ENCODE measurements at places on chromosomes 2 and 18. TPM values are rescaled to one million over a fixed set of nuclear protein-coding genes. Genes with fewer than 3 reads are reported as not detected.

DNA sequence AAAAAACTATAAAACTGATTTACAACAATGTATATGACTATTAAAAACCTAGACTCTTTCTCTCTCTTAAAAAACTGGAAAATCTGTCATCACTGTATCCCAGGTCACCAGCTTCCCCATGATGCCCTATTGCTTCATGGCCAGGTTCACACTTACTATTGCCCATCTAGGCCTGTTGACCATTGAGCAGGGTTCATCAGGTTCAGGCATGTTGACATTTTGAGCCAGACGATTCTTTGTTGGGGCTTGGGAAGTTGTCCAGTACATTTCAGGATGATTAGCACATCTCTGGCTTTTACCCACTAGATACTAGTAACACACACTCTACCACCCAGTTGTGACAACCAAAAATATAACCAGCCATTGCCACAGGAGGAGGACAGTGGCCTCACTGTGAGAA lies 26.9 kb upstream of the RAB27B start:
- DNase-seq: no peak

DNA sequence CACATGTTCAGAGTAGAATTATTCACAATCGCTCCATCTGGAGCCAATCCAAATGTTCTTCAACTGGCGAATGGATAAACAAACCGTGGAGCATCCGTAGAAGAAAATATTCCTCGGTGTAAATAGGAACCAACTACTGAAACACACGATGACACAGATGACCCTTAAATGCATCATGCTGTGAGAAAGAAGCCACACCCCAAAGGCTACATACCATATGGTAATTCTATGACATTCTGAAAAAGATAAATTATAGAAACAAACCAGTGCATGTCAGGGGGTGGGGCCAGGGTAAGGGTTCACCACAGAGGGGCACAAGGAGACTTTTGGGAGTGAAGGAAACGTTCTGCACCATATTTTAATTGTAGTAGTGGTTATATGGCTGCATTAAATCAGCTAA lies 312.2 kb upstream of the SMIM21 start:
- no peak for DNase-seq

DNA sequence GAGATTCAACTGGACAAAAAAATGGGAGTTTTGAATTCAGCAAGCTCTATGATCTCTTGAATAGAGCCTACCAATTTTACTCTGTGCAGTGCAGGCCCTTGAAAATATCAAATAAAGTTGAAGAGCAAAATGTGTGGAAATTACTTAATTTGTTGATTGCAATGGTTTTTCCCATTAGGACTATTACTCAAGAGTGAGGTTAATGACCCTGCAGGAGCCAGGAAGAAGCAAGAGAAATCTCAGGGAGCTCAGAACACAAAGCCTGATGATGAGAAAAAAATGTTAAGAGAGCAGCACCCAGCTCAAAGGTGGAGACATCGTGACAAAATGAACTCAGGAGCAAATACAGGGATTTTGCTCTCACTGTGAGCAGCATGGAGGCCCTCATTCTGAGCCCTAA lies 337.6 kb upstream of the TRIB2 start:
- DNase-seq: no peak

GRCh38 chr18:24809173-24809950 lies 348.9 kb downstream of the HRH4 start:
- DNase-seq: no peak

DNA sequence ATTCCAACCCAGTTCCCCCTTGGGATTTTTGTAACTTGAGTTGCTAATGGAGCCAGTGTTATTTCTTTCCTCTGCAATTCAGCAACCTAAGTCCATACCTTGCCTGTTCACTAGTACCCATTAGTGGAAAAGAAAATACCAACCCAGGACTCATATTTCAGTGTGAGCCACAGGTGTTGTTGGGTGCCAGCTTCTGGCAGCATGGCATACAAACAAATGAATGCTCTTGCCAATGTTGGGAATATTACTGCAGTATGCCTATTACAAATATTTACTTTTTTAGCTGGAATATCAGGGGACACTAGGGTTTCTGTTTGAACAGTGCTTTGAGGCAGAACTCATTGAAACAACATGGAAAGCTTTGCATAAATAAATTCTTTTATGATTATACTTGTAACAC lies 130.2 kb downstream of the NCKAP5 start:
- no peak for DNase-seq

DNA sequence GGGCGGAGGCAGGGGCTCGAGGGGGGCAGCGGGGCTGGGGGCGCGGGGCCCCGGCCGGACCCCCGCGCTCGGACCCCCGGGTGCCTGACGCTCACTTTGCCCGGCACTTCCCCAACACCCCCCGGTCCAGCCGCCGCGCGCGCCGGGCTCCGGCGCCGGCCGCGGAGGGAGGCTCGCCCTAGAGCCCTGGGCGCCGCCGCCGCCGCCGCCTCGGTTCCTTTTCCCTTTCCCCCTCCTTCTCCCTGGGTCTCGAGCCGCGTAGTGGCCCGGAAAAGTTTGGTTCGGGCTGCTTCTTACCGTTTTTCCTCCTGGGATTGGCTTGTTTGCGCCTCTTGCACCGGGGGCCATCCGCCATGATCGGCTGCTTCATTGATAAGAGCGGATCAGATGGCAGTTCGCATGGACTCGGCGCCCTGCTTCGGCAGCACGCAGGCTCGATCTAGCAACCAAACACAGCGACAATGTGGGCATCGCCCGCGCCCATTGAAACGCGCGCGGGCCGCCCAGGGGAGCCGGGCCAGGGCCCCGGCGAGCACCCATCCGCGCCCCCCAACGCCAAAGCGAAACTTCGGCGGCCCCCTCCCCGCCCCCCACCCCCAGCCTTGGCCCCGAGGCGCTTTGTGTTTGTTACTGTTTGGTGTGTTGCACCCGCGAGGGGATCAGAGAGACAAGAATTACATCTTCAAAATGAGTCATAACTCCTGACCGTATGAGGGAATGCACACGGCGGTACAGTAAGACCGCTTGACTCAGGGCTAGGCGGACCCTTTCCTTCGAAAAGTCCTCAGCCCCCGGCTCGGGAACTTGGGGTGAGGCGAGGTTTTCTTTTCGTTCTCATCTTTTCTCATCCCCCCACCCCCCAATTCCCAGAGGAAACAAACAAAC lies 2.7 kb downstream of the ZEB2 start:
- DNase-seq: peak; percentile 26

DNA sequence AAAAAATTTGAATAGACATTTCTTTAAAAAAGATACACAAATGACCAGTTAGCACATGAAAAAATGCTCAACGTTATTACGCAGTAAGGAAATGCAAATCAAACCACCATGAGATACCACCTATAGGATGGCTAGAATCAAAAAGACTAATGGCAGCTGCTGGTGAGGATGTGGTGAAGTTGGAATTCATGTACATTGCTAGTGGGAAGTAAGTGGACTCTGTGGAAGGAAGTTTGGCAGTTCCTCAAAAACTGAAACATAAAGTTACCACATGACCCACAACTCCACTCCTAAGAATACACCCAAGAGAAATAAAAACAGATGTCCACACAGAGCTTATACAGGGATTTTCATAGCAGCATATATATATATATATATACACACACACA lies 51.2 kb downstream of the MBP start:
- DNase-seq: no peak

- DNase-seq: no peak
Observed at GRCh38 chr2:128345436-128346165, 26.9 kb upstream of the HS6ST1 start.

GRCh38 chr2:97676620-97677019 lies 7.1 kb downstream of the C2orf92 start:
- no peak for DNase-seq

- no peak for DNase-seq
Observed at GRCh38 chr2:145066856-145067548, 547.1 kb upstream of the ZEB2 start.

DNA sequence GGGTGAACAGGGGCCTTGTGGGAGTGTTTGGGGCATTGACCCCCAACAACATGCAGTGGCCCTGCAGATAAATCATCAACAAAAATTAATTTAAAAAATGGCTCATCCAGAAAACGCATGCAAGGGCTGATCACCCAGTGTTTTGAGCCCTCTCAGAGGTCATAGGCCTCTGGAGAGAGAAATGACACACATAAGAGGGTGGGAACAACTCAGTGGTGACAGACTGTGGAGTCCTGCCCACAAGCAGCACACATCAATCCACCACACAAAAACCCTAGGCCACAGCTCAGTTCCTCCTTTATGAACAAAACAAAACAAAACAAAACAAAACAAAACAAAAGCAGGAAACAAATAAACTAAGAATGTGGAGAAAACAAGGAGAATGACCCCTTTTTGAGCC lies 351.7 kb upstream of the SPHKAP start:
- DNase-seq: no peak

- no peak for DNase-seq
Observed at GRCh38 chr2:39858677-39859076, 79.6 kb upstream of the THUMPD2 start.

GRCh38 chr2:227513113-227513512 lies 41.2 kb downstream of the AGFG1 start:
- no peak for DNase-seq

DNA sequence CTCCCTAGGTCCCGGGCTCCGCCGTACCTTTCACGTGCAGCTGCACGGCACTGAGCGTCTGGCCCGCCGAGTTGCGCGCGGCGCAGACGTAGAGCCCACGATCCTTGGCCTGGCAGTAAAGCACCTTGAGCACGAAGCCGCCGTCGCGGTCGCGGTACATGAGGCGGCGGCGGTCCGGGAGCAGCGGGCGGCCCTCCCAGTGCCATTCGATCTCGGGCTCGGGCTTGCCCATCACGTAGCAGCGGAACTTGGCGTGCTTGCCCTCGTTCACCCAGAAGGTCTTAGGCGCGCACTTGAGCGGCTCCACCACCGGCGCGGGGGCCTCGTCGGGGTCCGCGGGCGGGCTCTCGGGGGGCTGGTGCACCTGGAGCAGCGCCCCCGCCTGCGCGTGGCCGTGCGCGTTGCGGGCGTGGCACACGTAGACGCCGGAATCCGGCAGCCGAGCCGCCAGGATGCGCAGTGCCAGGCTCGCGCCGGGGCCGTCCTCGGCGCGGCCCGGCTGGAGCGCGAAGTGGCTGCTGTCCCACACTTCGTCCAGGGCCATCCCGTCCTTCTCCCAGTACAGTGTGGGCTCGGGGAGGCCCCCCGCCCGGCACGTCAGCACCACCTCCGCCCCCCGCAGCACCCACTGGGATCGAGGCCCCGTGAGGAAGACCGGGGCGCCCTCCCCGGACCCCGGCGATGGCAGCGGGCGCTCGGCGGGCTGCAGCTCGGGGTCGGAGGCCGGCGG lies 980 bp downstream of the OBSL1 start:
- DNase-seq: peak; percentile 14

DNA sequence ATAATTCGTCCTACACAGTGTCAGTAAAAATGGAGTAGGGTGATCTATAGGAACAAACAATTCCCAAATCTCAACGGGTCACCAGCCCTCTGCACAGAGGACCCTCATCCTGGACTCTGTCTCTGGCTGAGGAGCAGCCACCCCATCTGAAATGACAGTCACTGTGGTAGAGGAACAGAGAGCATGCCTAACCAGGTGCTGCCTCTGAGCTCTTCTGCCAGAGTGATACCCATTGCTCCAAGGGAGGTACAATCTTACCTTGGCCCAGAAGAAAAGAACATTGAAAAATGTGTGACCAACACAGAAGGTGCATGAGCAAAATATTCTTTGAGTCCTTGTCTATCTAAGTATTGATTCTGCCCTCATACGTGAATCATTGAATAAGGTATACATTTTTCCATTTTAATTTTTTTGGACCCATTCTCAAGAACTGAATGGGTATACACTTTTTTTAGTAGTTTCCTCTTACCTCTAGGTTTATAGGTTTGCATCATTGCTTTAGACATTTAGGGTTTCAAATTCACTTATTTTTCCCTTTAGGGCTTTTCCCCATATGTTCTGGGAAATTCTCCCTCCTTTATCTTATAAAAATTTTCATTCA lies 8.7 kb downstream of the SP140 start:
- DNase-seq: no peak

GRCh38 chr2:10441948-10442347 lies 6.2 kb downstream of the ODC1 start:
- DNase-seq: no peak

DNA sequence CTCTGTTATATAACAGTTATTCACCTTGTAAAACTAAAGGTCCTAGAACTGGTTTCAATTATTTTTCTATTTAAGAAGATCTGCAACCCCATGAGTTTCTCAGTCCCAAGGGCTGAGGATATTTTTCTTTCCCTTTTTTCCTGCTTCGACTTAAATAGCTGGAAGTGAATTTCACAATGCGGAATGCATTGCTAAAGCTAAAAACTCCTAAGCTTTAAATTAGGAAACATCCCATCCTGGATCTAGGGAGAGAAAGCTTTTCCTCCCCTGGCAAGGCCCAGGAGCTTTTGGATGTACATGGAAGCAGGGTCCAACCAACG lies 1.4 kb downstream of the RFX8 start:
- DNase-seq: no peak

- DNase-seq: no peak
Observed at GRCh38 chr2:3264010-3264744, 113.4 kb downstream of the EIPR1 start.

GRCh38 chr18:26863921-26864497 lies 1.5 kb downstream of the AQP4 start:
- no peak for DNase-seq

- DNase-seq: no peak
Observed at GRCh38 chr2:130966775-130967490, 126.3 kb downstream of the FAM168B start.

- DNase-seq: no peak
Observed at GRCh38 chr2:139386401-139386800, 606.2 kb upstream of the NXPH2 start.

GRCh38 chr18:52764316-52764715 lies 424.3 kb downstream of the DCC start:
- no peak for DNase-seq

- no peak for DNase-seq
Observed at GRCh38 chr2:16105669-16106281, 165.4 kb downstream of the MYCN start.

DNA sequence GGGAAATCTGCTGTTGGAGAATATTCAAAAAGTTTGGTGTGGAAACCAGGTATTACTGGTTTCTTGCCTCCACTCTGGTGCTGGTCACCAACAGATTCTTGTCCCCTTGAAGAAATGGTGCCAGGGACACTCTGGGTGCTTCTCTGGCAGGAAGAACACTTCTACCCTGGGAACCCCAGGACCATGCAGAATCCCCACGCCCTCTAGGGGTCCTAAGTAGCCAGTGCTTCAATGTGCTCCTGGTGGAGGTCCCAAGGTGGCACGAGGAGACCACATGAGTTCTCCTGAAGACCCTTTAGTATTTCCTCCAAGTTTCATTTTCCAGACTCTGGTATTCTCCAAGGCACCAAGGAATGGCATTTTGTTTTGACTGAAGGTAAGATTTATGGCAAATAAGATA lies 380.6 kb downstream of the TSN start:
- DNase-seq: no peak

- no peak for DNase-seq
Observed at GRCh38 chr2:128721096-128721495, 402.4 kb upstream of the HS6ST1 start.

The NOSTRIN gene
- total RNA-seq: not detected

The CCDC93 gene
- 67.9 TPM for total RNA-seq

The PLB1 gene
- total RNA-seq: 0.34 TPM

The KCNG2 gene
- not detected for total RNA-seq

The ABCA12 gene
- total RNA-seq: not detected

The EVA1A gene
- not detected for total RNA-seq

The CHRNG gene
- not detected for total RNA-seq

The MC4R gene
- not detected for total RNA-seq

The AQP12B gene
- total RNA-seq: not detected
